Thymus (tissue), 14 donors: ENCODE measurements at places on chromosomes 7 and 10. TPM values are rescaled to one million over a fixed set of nuclear protein-coding genes. Genes with fewer than 3 reads are reported as not detected.

FAM149B1 gene
- 15.2 TPM for total RNA-seq

GNAT3 gene
- total RNA-seq: 0.19 TPM

DNA sequence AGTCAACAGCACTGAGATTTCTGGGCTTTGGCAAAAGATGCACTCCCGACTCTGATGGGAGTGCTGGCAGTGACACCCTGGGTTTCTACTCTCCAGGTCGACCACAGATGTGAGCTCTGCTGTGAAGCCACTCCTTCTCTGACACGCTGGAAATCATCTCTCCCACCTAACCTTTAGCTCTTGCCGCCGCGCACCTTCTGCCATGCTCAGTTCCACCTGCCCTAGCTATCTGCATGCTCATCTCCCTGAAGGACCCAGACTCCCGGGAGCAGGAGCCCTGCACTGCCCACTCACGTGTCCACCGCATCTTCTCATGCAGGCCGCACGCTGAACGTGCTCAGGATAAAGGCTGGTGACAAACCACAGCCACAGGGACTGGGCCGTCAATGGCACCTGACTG is 174.8 kb downstream of the TNS3 start:
- no peaks in the 10 kb centered on the region for H3K27me3 ChIP-seq
- H3K27ac ChIP-seq: no peak overlapping the region
- H3K4me1 ChIP-seq: peaks cover 12% of the 10 kb centered on the region

- H3K27ac ChIP-seq: no peak overlapping the region
- no peaks in the 10 kb centered on the region for H3K36me3 ChIP-seq
- no peak overlapping the region for H3K4me3 ChIP-seq
- DNase-seq: peak; percentile 52
- H3K4me1 ChIP-seq: peaks cover 6% of the 10 kb centered on the region
- H3K27me3 ChIP-seq: no peaks in the 10 kb centered on the region
Measured at GRCh38 chr7:138865843-138866242, 67.8 kb upstream of the ATP6V0A4 start.

- H3K4me3 ChIP-seq: no peak overlapping the region
- H3K4me1 ChIP-seq: peaks cover 19% of the 10 kb centered on the region
- H3K27me3 ChIP-seq: peaks cover 17% of the 10 kb centered on the region
- no peak overlapping the region for H3K27ac ChIP-seq
- DNase-seq: no peak
- no peaks in the 10 kb centered on the region for H3K36me3 ChIP-seq
Measured at GRCh38 chr10:79400146-79401004, 45.0 kb downstream of the ZCCHC24 start.

- no peaks in the 10 kb centered on the region for H3K4me1 ChIP-seq
- no peaks in the 10 kb centered on the region for H3K27me3 ChIP-seq
- no peaks in the 10 kb centered on the region for H3K36me3 ChIP-seq
- no peak for DNase-seq
- no peak overlapping the region for H3K27ac ChIP-seq
- H3K4me3 ChIP-seq: no peak overlapping the region
Measured at GRCh38 chr7:138468244-138469123, 8.4 kb downstream of the TRIM24 start.

GRCh38 chr7:129862682-129863081 is 90.1 kb downstream of the UBE2H start:
- no peaks in the 10 kb centered on the region for H3K27me3 ChIP-seq
- no peaks in the 10 kb centered on the region for H3K4me1 ChIP-seq
- no peak overlapping the region for H3K27ac ChIP-seq
- H3K36me3 ChIP-seq: no peaks in the 10 kb centered on the region

GRCh38 chr10:16612115-16612980 is 90.7 kb upstream of the C1QL3 start:
- H3K27me3 ChIP-seq: no peaks in the 10 kb centered on the region
- H3K4me1 ChIP-seq: no peaks in the 10 kb centered on the region
- no peak overlapping the region for H3K27ac ChIP-seq
- DNase-seq: peak; percentile 29

DNA sequence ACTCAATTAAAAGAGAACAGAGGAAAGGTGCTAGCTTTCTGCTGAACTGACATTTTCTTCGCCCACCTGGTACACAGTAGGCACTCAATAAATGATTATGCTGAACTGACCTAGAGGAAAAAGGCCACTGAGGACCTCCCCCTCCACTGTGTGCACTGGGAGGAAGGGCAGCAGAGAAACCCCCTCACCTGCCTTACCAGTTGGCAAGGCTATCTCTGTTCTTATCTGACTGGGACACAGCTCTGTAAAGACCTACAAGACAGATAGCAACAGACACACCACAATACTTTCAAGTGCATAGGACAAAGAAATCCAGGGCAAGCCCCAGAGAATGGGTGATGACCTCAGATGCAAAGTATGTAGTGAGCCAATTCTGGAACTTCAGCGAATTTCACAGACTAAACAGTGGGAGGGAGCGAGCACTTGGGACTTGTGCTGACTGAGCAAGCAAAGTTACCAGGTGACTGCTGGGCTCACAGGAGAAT is 30.4 kb downstream of the PDLIM1 start:
- H3K27me3 ChIP-seq: no peaks in the 10 kb centered on the region
- peaks cover 5% of the 10 kb centered on the region for H3K4me1 ChIP-seq
- DNase-seq: no peak

- DNase-seq: no peak
- H3K36me3 ChIP-seq: no peaks in the 10 kb centered on the region
- no peaks in the 10 kb centered on the region for H3K27me3 ChIP-seq
- no peaks in the 10 kb centered on the region for H3K4me1 ChIP-seq
Measured at GRCh38 chr7:131363719-131364118, 36.0 kb downstream of the MKLN1 start.

DNA sequence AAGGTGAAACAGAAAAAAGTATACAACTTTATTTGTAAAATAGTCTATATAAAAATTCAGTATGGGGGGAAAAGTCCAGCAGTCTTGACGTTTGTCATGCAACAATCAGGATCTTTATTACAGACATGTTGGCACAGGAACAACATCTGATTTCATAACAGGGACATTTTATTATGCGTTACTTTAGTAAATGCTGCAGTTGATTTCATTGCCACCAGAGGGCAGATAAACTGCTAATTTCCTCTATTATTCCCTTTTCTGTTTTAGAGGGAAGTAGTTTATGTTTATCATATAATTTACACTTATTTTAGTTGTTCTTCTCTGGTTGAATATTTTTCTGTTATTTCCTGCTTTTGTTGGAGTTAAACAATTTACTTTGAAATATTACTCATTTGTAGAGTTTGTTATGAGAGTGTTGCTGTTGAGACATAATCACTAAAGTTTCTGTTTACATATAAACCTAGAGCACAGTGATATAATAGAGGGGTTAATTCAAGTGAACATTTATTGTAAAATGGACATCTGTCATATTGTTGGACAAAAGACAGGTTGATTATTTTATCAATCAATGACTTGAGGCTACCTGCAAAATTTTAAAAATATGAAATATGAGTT is 3.3 kb downstream of the PLXDC2 start:
- no peaks in the 10 kb centered on the region for H3K4me1 ChIP-seq
- DNase-seq: peak; percentile 28
- no peak overlapping the region for H3K4me3 ChIP-seq
- peaks cover 40% of the 10 kb centered on the region for H3K27me3 ChIP-seq
- H3K36me3 ChIP-seq: no peaks in the 10 kb centered on the region
- H3K27ac ChIP-seq: no peak overlapping the region
